NCI-H1930 (cell line): ENCODE measurements at places on chromosomes 13 and 19.

- DNase-seq, result peak; percentile 31
Observed at GRCh38 chr19:12847159-12848139, 9.1 kb downstream of the MAST1 start.

DNA sequence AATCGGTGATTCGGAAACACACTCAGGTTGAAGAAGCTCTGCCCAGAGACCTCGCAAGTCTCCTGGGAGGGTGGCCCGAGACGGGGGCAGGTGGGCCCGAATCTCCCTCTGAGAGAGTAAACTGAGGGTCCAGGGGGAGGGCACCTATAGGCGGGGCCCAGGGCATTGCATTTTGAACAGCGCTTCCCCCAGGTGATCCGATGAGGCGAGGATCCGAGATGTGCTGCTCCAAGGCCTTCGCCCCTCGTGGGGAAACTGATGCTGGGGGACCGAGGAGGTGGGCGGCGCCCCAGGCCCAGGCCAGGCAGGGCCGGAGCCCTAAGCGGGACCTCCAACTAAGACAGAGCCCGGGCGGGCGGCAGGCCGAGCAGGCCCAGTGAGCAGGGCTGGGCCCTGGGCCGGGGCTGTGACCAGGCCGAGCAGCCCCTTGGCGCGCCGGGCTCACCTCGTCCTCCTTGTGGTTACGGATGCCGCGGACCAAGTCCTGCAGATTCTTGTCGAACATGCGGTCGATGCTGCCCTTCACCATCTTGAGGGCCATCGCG, 500 bp downstream of the AP3D1 start:
- DNase-seq, result no peak

DNA sequence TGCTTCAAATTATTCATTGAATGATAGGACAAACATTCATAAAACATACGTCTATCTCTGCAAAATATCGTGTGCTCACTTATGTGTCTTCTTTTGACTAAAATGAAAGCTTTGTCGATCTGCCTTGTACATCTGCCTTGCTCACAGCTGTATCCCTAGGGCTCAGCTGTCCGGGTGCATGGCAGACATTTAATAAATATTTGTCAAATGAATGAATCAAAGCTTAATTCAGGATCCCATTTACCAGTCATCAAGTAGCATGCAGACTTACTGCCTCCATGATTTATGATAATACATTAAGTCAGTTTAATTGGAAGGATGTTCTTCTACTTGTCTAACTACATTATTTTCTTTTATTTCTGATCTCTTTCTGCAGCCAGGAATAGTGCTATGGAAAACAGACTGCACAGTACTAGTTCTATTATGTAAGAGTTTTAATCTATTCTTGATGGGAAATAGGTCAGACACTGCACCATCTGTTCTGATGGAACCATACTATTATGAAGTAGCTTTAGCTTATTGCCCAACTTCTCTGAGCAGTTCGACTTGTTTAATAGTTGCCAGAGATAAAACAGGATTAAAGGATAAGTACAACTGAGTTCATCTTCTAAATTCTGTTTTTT, 13.2 kb downstream of the SLC46A3 start:
- DNase-seq, result no peak

GRCh38 chr19:34686455-34686854, 9.0 kb downstream of the ZNF302 start:
- no peak for DNase-seq

GRCh38 chr19:53908106-53908934, 758 bp upstream of the CACNG7 start:
- DNase-seq, result peak; percentile 78

- DNase-seq, result no peak
Observed at GRCh38 chr13:110590577-110590976, 24.8 kb upstream of the NAXD start.

- DNase-seq, result no peak
Observed at GRCh38 chr19:45235485-45235884, 9.7 kb downstream of the EXOC3L2 start.

DNA sequence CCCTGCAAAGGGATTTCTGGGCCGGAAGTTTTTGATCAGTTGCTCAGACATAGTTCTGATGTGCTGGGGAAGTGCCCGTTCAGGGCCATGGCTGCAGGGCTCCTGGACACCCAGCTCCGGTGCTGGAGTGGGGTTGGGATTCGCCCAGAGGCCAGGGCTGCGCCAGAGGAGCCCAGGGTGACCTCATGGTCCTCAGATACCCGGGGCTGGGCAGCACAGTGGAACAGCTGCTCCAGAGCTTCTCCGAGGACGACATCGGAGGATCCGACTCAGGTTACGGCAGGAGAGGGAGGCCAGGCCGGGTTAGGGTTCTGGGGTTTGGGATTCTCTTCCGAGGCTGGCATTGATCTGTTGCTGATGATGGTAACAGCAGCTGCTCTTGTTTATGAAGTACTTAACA, 20.9 kb downstream of the CARM1 start:
- DNase-seq, result no peak

- DNase-seq, result no peak
Observed at GRCh38 chr13:29905845-29906244, 55.4 kb upstream of the UBL3 start.

GRCh38 chr13:75357576-75358289, 124.2 kb downstream of the TBC1D4 start:
- no peak for DNase-seq

GRCh38 chr19:39845584-39845932, 621 bp downstream of the FBL start:
- no peak for DNase-seq

DNA sequence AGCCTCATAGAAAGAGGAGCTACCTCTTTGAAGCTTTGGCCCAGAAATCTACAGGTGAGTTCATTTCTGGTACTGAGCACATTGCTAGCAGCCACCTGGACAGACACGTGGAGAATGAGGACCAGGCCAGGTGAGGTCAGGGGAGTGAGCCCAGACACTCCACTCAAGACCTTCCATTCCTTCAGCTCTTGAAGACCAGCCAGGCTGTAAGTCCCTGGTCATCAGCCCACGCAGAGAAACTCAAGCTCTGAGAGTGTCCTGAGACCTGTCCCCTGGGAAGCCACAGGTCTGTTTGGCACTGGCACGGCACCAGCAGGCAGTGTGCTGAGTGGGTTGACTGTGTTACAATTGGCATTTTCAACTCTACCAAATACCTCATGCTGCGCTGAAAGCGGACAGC, 27.4 kb downstream of the C13orf42 start:
- no peak for DNase-seq

DNA sequence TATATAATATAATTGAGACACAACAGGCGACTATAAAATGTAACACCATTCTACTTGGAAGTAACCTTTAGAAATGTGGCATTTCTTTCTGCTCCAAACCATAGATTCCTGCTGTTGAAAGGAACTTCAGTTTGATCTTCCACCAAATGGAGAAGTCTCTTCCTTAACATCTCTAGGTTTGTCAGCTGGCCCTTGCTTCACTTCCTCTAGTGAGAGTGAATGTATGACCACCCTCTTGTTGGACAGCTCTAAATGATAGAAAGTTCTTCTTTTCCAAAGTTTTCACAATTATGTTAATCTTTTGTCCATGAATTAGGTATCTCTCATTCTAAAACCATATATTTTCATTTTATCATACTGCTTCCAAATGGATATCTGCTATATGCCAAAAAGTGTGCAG, 13.8 kb upstream of the COG6 start:
- DNase-seq, result no peak

GRCh38 chr13:48492096-48492440, 40.8 kb downstream of the RCBTB2 start:
- DNase-seq, result no peak

DNA sequence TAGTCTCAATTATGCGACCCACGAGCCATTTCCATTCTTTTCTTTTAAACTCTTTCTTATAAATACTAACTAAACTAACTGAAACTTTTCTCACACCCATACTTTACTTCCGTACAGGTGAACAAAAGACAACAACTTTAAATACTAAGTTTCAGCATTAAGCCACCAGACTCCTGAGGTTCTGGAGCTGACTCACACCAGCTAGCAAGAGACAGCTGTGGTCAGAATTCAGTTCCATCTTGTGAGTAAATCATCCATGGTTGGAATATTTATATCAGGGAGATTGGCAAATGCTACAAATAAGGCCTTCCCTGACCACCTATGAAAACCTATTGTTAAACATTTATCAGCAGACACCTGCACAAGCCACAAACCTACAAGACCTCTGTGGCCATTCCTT, 897.0 kb downstream of the EFNB2 start:
- DNase-seq, result no peak

GRCh38 chr19:33484226-33484774, 37.3 kb downstream of the PEPD start:
- DNase-seq, result no peak

DNA sequence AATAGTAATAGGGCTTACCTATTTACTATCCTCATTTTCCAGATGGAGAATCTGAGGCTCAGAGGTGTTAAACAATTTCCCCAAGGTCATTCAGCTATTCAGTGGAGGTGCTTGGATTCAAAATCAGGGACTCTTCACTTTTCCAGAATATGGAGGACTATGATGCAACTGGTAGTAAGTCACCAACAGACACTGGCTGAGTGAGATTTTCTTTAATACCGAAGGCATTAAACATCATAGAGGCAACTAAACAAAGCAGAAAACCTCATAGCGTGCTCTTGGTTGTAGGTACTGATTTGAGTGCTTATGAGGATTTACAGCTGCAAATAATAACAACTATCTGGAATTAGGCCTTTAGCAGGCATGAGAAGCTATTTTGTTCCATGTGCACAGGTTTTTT, 134.4 kb downstream of the DLEU7 start:
- DNase-seq, result no peak

GRCh38 chr13:31224963-31225559, 25.3 kb downstream of the B3GLCT start:
- no peak for DNase-seq

GRCh38 chr13:29020314-29020713, 200.2 kb downstream of the MTUS2 start:
- no peak for DNase-seq

GRCh38 chr19:5397804-5398692, 57.2 kb upstream of the ZNRF4 start:
- peak; percentile 4 for DNase-seq

DNA sequence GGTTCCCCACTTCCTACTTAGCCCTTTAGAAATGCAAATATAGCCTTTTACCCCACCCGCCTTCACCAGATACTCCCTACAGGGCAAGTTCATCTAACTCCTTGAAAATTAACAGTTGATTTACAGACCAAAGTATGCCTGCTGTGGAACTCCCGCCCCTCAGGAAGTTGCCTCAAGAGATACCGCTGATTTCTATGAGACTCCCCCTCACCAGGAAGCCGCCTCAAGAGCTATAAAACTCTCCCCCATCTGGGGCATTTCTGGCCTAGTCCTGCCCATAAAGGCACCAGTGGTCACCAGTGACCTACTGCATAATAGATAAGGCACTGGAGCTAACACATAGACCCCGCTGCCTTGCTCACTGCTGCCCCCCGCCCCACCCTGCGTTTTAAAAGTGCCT, 201.7 kb upstream of the UBL3 start:
- no peak for DNase-seq

DNA sequence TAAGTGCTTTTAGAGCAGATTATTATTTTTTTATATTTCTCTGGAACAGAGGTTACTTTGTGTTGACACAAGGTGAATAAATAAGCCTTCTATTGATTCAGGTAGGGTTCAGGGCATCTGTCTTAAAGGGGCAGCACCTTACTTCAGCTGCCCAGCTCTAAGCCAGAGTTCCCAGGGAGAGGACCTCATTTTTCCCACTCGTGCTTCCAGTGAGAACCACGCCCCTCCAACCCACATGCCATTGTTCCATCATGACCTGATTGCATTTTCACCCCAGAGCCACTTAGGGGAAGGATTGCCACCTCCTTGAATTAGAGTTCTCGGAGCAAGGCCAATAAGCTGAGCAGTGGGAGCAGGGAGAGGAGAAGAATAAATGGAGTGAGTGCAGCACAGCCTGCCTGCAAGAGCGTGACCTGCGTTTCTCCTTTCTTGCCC, 104.3 kb upstream of the FRY start:
- DNase-seq, result no peak

GRCh38 chr13:39417643-39418042, 185.3 kb downstream of the LHFPL6 start:
- no peak for DNase-seq

DNA sequence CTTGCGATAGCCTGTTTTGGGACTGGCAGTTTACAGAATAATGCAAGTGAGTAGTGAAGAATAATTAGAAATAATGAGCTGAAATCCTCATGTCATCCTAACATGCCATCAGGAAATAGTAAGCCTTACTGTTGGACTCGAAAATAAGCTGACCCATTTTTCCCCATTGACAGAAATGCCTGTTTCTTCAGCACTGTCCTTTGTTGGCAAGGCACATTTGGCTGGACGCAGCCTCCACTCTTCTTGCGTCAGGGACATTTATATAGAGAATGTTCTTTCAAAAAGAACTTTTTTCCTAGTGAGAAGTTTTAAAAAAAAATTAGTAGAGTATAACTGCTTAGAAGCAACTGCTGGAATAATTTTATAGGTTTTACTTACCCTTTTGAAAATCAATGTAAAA, 47.1 kb downstream of the ARHGAP35 start:
- no peak for DNase-seq

DNA sequence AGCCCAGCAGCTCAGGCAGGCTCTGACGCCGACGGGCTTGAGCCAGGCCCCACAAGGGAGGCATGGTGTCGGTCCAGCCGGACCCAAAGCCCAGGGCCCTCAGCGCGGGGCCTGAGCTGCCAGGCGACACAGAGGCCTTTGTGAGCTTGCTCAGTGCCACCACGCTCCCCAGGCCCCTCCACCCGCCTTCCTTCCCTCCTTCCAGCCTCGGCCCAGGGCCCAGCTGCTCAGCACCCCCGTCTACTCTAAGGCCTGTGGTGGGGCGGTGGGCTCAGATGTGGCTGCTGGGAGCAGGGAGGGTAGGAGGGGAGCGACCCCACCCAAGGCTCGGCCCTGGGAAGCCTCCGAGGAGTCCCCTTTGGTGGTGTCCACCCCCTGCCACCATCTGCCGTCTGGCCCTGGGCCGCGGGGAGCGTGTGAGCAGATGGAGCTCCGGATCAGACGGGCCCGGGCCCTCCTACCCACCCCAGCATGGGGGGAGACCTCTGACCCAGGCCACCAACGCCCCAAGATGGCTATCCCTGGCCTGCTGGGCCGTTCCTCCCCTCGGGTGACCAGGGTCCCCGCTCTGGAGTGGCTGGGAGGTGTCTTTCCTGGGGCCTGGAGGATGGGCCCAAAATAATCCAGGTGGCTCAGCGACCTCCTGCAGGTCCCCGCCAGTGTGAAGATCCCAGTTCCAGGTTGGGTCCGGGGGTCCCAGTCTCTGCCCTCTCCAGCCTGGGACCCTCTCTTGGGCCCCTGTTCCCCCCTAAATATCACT, 7.8 kb downstream of the ZBTB7A start:
- DNase-seq, result no peak
